ENCODE measurements at places on chromosomes 2 and 18.

DNA sequence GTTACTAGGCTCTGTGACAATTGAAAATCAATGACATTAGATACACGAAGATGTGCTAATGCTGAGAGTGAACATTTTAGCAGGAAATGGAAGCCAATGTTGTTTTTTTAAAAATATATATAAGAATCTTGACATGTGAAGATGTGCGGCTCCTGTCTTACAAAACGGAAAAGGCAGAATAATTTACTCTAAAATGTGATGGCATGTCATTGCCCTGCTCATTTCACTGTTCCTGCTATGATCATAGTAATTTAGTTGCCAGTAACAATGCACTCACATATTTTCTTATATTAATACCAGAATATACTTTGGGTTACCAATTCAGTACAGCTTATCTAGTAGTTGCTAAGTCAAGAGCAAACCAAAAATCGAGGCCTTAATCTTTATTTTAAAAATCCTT, 10.3 kb downstream of the EPHA4 start:
- no peak for DNase-seq
- no peaks in the 10 kb centered on the region for H3K27me3 ChIP-seq
- no peak overlapping the region for H3K4me3 ChIP-seq

GRCh38 chr18:9101730-9102507, 580 bp upstream of the NDUFV2 start:
- no peaks in the 10 kb centered on the region for H3K36me3 ChIP-seq
- H3K4me1 ChIP-seq, result peaks cover 39% of the 10 kb centered on the region

GRCh38 chr2:164922134-164922533, 33.2 kb downstream of the SLC38A11 start:
- no peak for DNase-seq
- no peaks in the 10 kb centered on the region for H3K27me3 ChIP-seq
- peaks cover 3% of the 10 kb centered on the region for H3K4me1 ChIP-seq
- H3K4me3 ChIP-seq, result no peak overlapping the region
- H3K36me3 ChIP-seq, result no peaks in the 10 kb centered on the region
- H3K27ac ChIP-seq, result no peak overlapping the region

- no peaks in the 10 kb centered on the region for H3K27me3 ChIP-seq
- no peak overlapping the region for H3K27ac ChIP-seq
- H3K4me1 ChIP-seq, result no peaks in the 10 kb centered on the region
- H3K36me3 ChIP-seq, result no peaks in the 10 kb centered on the region
- no peak for DNase-seq
- H3K4me3 ChIP-seq, result no peak overlapping the region
These were observed 52.8 kb downstream of the TTC32 start for GRCh38 chr2:19848952-19849351.

DNA sequence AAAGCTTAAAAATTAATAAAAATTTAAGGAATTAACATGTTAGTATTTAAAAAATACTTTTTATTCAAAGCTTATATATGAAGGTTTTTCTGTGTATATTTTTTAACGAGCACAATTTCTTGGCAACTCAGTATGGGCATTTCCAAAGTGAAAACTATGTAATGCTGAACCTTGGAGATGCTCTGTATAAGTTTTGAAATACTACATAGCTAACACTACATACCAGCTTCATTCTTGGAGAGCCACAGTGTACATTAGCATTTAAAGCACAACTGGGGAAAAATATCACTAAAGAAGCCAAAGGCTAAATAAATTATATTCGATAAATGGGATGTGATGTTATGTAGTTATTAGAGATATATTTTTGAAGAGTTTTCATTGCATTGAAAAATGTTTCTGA, 446.5 kb downstream of the CCDC85A start:
- DNase-seq, result no peak
- no peaks in the 10 kb centered on the region for H3K36me3 ChIP-seq
- H3K4me1 ChIP-seq, result no peaks in the 10 kb centered on the region
- no peaks in the 10 kb centered on the region for H3K27me3 ChIP-seq
- no peak overlapping the region for H3K4me3 ChIP-seq

DNA sequence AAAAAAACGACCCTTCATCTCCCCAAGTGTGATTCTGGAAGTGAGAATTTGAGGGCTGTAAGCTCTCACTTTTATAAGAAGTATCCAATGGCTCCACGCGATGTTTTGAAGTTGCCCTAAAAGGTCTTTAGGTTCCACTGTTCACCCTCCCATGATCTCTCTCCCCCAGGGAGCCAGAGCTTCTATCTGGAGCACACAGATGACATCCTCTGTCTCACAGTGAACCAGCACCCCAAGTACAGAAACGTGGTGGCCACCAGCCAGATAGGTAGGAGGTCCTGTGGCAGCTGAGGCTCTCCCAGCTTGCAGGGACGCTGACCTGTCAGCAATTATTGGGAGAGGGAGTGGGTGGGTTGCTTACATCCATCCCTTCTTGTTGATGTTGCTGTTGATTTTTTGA, 97.8 kb downstream of the RTN4 start:
- H3K36me3 ChIP-seq, result no peaks in the 10 kb centered on the region
- no peaks in the 10 kb centered on the region for H3K27me3 ChIP-seq
- H3K4me1 ChIP-seq, result peaks cover 13% of the 10 kb centered on the region
- H3K27ac ChIP-seq, result no peak overlapping the region
- no peak overlapping the region for H3K4me3 ChIP-seq
- DNase-seq, result no peak

GRCh38 chr2:72942293-72942692, 25.0 kb downstream of the EMX1 start:
- no peak for DNase-seq
- H3K27me3 ChIP-seq, result no peaks in the 10 kb centered on the region
- H3K27ac ChIP-seq, result no peak overlapping the region
- H3K36me3 ChIP-seq, result no peaks in the 10 kb centered on the region
- no peak overlapping the region for H3K4me3 ChIP-seq

DNA sequence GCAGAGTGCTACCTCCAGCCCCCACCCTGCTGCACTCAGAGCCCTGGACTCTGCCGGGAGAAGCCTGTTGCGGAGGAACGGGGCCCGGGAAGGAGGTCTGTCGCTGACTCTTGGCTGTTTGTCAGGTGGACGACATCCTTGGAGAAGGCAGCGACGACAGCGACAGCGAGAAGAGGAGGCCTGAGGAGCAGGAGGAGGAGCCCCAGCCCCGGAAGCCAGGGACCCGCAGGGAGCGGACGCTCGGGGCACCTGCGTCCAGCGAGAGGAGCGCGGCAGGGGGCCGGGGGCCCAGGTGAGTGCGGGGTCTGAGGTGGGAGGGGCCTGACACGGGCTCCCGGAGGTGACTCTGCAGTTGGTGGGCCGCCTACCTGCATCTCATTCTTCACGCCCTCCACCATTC, 56.6 kb downstream of the CTDP1 start:
- DNase-seq, result no peak
- H3K4me3 ChIP-seq, result no peak overlapping the region
- no peak overlapping the region for H3K27ac ChIP-seq
- H3K27me3 ChIP-seq, result no peaks in the 10 kb centered on the region

- DNase-seq, result no peak
- no peak overlapping the region for H3K4me3 ChIP-seq
- no peaks in the 10 kb centered on the region for H3K36me3 ChIP-seq
- H3K4me1 ChIP-seq, result no peaks in the 10 kb centered on the region
These were observed 217.5 kb upstream of the SOX11 start for GRCh38 chr2:5474716-5475115.

GRCh38 chr2:150208689-150209088, 278.8 kb downstream of the RND3 start:
- H3K27ac ChIP-seq, result no peak overlapping the region
- no peak for DNase-seq
- no peaks in the 10 kb centered on the region for H3K36me3 ChIP-seq
- peaks cover 11% of the 10 kb centered on the region for H3K4me1 ChIP-seq

DNA sequence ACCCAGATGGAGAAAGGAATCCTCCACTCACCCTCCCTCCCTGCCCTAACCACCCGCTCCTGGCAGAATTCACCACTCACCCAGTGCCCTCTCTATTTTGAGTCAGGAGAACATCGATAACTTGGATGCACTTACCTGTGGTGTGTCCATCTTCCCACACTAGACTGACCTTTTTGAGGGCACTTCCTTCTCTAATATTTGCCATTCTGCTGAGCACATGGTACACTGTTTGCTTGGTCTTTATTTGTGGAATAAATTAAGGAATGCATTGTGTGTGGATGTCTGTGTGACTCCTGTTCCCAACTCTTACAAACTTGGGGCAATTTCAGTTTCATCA, 133.7 kb downstream of the ACKR3 start:
- no peaks in the 10 kb centered on the region for H3K27me3 ChIP-seq
- no peak for DNase-seq
- H3K36me3 ChIP-seq, result no peaks in the 10 kb centered on the region
- peaks cover 26% of the 10 kb centered on the region for H3K4me1 ChIP-seq

- no peak overlapping the region for H3K27ac ChIP-seq
- no peak overlapping the region for H3K4me3 ChIP-seq
- H3K36me3 ChIP-seq, result no peaks in the 10 kb centered on the region
These were observed 254.1 kb downstream of the IKZF2 start for GRCh38 chr2:212897296-212897695.

GRCh38 chr2:39593439-39594393, 72.0 kb upstream of the TMEM178A start:
- DNase-seq, result peak; percentile 79
- no peak overlapping the region for H3K27ac ChIP-seq
- no peaks in the 10 kb centered on the region for H3K4me1 ChIP-seq
- no peak overlapping the region for H3K4me3 ChIP-seq
- H3K27me3 ChIP-seq, result no peaks in the 10 kb centered on the region
- no peaks in the 10 kb centered on the region for H3K36me3 ChIP-seq

DNA sequence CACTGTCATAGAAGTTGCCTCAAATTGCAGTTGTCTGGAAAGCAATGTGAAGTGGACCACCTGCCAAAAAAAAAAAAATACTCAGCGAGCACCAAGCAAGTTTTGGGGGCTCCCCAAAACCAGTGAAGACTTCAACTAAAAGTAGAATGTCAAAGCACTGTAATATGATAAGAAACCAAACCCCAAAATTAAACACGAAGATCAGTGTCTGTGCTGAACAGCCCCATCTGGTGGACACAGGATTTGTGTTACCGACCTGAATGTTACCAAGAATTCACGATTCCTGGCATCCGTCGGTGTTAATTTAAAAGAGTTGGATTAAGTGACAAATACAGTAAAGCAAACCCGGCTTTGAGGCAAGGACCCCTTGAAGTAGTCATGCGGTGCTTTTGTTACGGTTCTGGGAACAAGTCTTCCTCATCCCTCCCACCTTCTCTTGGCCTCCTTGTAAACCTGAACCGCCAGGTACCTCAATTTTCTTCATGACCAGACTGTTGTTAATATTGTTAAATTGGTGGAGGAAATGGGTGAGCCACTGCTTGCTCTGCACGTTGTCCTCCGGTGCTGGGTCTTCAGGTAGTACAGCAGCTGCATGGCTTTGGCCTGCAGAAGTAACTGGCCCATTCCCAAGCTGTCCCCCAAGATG, 31.3 kb upstream of the SSB start:
- DNase-seq, result peak; percentile 70
- peaks cover 8% of the 10 kb centered on the region for H3K27me3 ChIP-seq
- H3K27ac ChIP-seq, result no peak overlapping the region
- H3K36me3 ChIP-seq, result no peaks in the 10 kb centered on the region
- no peak overlapping the region for H3K4me3 ChIP-seq

DNA sequence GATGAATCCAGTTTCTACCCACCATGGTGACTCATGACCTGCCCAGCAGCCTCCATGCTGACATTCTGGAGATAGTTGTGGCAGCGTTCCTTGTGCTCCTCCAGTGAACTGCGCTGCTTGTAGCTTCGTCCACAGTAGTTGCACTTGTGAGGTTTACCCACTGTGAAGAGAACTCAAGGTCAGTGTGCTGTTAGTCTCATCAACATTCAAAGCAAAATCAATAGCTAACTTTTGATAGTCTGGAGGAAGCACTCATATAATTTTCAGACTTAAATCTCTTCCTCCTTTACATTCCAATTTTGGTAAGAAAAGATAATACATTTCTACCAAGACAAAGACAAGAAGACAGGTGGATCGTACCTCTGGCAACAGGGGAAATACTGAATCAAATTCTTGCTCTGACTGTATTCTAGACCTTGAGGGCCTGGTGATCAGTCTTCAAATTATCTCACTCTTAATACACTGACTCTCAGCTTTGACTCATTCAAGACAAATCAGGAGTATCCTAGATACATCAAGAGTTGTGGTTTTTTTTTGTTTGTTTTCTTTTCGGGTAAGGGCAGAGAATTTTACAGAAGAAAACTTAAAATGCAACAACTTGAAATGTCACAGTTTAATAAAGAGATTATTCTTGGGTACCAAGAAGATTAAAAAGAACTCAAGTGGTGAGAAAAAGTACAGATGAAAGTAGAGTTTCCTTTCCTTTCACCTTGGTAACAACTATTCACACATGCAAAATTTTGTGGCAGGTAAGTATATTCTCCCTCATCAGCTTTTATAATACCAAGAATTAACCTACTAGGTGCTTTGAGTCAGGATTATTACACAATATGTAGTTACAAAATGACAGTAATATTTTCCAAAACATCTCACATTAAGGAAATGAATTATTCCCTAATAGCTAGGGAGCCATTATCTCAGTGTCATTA, 129.2 kb downstream of the IKZF2 start:
- no peaks in the 10 kb centered on the region for H3K36me3 ChIP-seq
- H3K4me1 ChIP-seq, result no peaks in the 10 kb centered on the region
- H3K27ac ChIP-seq, result no peak overlapping the region
- no peak for DNase-seq

GRCh38 chr18:79258447-79258846, 137.3 kb upstream of the NFATC1 start:
- no peaks in the 10 kb centered on the region for H3K27me3 ChIP-seq
- no peaks in the 10 kb centered on the region for H3K4me1 ChIP-seq
- no peak overlapping the region for H3K4me3 ChIP-seq
- H3K27ac ChIP-seq, result no peak overlapping the region
- DNase-seq, result no peak

GRCh38 chr2:19823507-19823906, 78.3 kb downstream of the TTC32 start:
- H3K36me3 ChIP-seq, result no peaks in the 10 kb centered on the region
- H3K27ac ChIP-seq, result no peak overlapping the region
- no peak for DNase-seq
- H3K4me3 ChIP-seq, result no peak overlapping the region
- H3K27me3 ChIP-seq, result no peaks in the 10 kb centered on the region
- no peaks in the 10 kb centered on the region for H3K4me1 ChIP-seq

DNA sequence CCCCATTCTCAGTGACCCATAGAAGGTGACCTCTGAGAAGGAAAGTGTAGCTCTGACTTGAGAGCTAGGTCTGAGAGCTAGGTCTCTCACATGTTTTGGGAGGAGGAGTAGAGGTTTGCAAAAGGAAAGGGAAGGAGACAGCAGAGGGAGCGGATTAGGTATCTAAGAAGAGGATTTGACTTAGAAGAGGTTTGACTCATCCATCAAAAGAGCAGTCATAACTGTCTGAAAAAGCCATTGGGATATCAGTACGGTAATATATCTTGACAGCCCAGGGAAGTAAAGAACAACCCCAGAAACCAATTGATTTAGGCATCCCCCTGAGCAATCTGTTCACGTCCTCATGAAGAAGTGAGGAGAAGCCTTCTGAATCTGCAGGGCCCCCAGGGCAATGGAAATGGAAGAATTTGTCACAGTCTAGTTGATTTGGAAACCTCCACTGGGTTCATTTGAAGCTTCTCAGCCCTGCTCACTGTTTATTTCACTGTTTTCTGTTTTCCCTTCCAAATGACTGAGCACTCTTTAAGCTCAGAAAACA, 19.3 kb downstream of the OXER1 start:
- H3K27me3 ChIP-seq, result no peaks in the 10 kb centered on the region
- H3K4me1 ChIP-seq, result no peaks in the 10 kb centered on the region
- no peak overlapping the region for H3K4me3 ChIP-seq
- no peaks in the 10 kb centered on the region for H3K36me3 ChIP-seq
- H3K27ac ChIP-seq, result no peak overlapping the region

Data from body of pancreas (tissue), 4 donors.